ENCODE measurements at places on chromosomes 5 and 9.

- DNase-seq: no peak
Measured at GRCh38 chr5:146447734-146448380, 724 bp downstream of the TCERG1 start.

DNA sequence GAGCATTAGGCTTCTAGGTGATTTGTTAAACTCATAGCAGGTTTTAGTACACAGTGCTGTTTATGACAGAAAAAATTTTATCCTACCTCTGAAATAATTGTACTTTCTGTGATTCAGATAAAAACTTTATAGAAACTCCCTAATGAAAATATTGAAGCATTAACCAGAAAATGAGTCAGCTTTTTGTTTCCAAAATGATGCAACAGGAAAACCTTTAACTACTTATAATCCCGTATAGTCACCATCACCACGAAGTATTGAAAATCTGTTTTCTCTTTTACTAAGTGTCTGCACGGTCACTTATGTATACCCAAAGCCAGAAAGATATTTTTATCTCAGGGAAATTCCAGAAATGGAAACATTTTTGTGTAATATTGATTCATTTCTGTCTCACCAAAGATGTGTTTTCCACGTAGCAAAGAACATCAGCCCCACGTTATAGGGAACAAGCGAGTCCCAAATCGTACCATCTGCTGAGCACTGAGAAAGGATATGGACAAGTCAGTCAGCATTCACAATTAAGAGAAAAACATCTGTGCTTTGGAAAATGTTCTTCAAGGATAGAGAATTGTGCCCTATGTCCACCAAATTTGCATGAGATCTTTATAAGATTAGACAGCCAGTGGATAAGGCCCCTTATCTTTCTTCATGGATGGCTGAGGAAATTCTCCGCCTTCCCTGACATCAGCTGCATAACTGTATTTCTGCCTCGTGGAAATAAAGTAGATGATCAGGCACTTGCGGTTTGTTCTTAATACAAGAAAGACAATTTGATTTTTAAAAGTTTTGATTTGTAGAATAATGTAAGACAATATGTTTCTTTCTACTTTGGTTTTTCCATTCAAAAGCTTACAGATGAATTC is 41.9 kb downstream of the TNFAIP8 start:
- no peak for DNase-seq

DNA sequence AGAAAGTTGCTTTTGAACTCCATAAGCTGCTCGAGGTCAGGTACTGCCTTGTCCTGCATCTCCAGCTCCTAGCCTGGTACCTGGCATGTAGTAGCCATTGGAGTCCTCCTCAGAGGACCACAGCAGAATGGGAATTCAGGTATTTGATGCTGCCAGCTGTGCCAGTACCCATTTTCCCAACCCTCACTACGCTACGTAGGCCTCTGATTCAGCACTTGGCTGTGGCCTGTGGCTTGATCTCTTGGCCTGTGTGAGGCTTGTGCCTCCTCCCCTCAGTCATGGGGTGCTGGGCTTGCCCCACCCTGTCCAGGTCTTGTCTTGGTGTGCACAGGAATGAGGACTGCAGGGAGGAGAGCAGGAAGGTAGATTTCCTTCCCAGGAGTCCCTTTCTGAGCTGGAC is 11.8 kb downstream of the OTULIN start:
- DNase-seq: no peak

DNA sequence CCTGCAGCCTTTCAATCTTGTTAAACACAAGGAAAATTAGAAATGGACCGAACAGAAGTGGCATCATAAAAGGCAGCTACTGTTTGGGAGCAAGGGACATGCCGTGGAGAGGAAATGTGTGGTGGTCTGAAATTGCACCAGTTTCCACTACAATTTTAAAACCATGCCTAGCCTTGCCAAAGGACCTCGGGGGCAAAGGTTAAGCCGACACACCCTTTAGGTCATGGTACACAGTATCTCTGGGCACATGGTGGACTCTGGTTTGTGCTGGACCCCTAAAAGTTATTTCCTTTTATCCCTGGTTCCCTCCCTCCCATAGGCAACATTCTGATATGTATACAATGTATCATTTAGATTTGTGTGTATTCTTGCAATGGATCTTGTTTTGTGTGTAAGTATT is 78.0 kb downstream of the F2RL2 start:
- DNase-seq: no peak

GRCh38 chr9:69204849-69205248 is 30.8 kb downstream of the TJP2 start:
- no peak for DNase-seq

GRCh38 chr5:154521756-154522155 is 43.7 kb upstream of the HAND1 start:
- no peak for DNase-seq

GRCh38 chr5:144210655-144211054 is 40.0 kb downstream of the KCTD16 start:
- DNase-seq: no peak

- no peak for DNase-seq
Measured at GRCh38 chr9:120773256-120773655, 20.0 kb downstream of the FBXW2 start.

GRCh38 chr5:78626009-78626571 is 22.5 kb downstream of the LHFPL2 start:
- DNase-seq: no peak

GRCh38 chr5:96660971-96661854 is 963 bp upstream of the CAST start:
- DNase-seq: no peak

DNA sequence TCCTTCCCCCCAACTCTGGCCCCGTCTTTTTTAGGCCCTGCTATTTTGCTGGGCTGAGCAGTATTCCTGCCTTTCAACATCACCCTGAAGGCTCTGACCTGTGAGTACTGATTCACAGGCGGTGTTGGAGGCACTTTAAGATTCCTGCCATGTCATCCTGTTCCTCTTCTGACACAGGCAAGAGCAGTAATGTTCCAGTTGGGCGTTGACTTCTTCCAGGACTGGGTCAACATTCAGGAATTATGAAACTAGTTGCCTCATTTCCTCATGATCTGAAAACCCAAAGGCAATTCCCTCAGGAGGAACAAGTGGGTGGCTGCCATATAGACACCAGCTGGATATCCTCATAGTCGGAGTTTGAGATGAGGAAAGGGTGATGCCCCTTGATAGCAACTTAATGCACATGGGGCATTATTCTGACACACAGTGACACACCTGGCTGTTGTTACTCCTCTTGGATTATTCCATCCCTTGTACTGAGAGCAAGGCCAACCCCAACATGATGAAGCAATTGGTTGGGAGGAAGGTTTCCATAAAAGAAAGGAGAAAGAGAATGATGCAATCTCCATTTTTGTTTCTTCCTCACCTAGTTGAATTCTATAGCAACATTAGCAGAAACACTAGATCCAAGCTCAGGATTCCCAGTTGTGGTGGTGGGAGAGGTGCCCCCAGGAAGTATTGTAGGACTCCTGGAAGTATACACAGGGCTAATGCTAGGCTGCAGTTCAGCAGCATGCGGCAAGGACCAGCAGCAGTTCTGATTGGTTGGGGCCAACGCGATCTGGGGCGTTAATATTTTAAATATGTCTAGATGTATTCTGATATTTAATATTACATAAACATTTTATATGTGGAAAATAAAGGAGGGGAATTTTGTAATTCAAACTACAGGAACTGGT is 19.6 kb upstream of the GLRX start:
- no peak for DNase-seq

All from iPS DF 19.7 (cell line).